ENCODE measurements at places on chromosomes 11 and 22.
A peak's percentile ranks its signal among the peaks of the same experiment; 100 is the strongest.

GRCh38 chr11:6321356-6321755 lies 1.1 kb upstream of the CAVIN3 start:
- no peak for DNase-seq

GRCh38 chr11:1041149-1041467 lies 4.6 kb upstream of the MUC6 start:
- no peak for DNase-seq

GRCh38 chr11:78372114-78372768 lies 45.4 kb downstream of the GAB2 start:
- DNase-seq, result peak; percentile 36

DNA sequence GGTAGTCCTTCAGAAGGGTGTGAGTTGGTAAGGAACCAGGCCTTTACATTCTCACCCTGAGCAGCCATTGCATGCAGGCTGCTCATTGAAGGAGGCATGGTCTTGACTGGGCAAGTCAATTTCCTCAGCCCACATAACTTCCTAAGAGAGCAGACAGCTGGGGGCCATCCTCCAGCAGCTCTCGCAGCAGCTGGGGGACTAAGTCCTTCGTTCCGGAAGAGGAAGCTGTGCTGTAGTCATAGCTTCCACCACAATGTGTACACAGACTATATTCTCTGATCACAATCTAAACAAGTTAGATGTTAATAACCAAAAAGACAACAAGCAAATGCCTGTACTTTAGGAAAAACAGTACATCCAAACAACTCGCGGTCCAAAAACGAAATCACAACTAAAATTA lies 30.1 kb upstream of the MPPED1 start:
- no peak for DNase-seq

- DNase-seq, result no peak
Observed at GRCh38 chr11:76166314-76166713, 40.0 kb downstream of the WNT11 start.

DNA sequence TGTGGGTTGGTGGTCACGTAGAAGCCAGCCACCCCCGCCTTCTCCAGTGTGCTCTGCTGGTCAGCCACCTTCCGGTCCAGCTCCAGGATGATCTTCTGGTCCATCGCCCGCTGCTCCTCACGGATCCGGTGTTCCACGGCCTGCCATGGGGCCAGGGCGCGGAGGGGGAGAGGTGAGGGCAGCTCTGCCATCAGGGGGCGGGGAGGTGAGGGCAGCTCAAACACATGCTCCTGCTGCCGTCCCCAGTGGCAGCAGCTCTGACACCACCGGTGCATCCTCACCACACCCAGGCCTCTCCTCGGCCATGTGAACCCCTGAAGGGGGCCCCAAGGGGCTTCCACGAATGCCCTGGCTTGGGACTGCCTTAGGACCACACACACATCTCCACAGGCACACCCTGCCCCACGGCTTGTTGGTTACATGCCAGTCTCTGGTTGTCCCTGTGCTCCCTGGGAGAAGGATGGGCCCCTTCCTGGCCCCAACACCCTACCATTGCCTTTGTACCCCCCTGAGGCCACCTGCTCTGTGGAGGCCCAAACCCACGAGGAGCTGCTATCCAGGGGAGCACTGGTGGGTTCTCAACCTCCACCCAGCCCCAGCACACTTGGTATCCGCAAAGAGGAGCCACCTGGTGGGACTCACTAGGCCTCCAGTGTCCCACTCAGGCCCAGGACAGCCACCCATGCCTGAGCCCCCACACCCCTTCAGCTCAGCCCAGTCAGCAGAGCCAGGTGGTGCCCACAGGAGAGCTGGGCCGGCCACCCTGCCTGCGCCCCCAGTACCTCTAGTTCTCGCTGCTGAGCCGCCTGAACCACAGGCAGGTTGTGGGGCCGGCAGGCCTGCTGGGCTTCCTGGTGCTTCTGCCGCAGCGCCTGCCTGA lies 4.3 kb downstream of the DGCR6L start:
- no peak for DNase-seq

DNA sequence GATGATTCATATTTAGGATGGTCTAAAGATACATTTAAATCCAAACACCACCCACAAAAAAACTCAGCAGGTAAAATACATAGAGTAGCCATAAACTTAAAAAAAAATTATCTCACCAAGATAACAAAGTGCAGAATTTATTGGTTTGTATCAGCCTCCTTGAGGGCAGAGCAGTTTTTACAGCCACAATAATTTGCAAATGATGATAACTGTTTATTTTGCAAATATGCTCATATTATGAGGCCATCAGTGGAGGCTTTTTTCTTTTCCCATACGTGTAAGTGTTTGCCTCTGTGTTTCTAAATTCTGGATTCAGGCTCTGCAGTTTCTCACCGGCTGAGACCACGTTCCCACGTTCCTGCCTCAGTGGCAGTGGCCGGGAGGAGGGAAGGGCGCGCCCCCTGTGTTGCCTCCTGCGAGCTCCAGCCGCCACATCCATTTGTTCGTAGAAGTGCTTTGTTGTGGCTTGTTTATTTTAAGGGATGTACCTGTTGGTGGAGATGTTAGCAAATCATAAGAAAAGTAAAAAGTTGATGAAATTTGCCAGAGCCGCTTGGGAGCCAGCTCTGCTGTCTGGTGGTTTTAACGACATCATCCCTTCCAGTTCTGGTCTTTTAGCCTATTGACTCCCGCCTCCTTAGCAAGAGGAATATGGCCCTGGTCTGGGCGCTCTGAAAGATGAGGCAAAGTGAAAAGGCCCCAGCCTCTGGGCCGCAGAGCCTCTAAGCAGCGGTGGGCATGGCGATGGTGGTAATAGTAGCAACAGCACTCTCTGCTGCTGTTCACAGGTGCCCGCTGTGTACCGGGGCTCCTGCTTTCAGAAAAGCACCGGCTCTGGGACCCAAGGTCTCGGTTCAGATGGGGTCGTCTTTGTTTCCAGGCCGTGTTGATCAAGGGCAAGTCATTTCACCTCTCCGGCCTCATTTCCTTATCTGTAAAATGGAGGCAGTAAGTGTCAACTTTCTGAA lies 66.7 kb upstream of the PPARA start:
- DNase-seq, result peak; percentile 27

DNA sequence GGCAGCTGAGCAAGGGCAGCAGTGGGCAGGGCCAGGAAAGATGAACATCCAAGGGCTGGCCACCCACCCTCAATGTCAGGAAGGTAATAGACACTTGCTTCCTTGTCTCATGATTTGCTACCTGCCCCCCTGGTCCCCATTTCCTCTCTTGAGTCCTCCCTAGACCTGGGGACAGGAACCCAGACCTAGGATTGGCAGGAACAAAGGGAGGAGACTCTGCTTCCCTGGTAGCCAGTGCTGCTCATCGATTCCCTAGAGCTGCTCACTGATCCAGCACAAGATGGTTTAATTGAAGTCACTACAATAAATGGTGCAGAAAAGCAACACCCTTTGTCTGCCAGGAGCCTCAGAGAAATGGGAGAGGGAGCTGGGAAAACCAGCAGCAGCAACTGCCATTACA lies 67.8 kb upstream of the CHST1 start:
- DNase-seq, result no peak

DNA sequence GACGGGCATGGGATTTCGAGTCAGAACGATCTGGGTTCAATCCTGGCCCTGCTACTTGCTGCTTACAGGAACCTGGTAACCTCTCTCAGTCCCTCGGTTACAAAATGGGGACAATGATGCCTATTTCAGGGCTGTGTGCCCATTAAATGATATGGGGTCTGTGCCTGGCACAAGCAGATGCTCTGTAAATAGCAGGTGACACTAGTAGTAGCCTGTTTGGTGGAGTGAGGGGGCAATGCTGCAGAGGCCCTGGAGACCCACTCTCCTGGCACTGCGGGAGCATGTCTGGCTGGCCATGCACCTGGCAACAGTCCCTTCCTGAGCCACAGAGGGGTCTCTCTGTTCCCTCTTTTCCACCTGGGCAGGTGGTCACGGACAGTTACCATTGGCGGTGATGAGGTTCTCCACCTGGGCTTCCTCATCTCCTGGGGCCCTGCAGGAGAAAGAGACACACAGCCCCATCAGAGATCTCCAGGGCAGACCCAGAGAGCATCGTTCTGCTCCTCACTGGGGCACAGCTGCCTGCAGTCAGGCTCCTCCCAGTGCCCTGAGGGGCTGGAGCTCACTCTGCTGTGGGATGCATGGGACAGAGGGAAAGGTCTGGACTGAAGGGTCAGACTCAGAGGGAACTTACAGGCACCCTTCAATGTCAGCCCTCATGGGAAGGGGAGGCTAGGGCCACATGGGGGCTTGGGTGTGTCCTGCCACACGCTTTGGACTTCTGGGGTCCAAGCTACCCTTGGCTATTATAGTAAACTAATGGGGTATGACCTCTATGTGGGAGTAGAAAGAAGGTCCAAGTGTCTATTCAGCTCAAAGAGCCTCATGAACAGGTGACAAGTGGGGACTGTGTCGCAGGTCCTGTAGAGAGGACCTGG lies 15.6 kb upstream of the FXYD2 start:
- no peak for DNase-seq

GRCh38 chr11:107025673-107026072 lies 7.4 kb upstream of the GUCY1A2 start:
- no peak for DNase-seq

- no peak for DNase-seq
Observed at GRCh38 chr11:85762226-85762625, 48.7 kb downstream of the SYTL2 start.

DNA sequence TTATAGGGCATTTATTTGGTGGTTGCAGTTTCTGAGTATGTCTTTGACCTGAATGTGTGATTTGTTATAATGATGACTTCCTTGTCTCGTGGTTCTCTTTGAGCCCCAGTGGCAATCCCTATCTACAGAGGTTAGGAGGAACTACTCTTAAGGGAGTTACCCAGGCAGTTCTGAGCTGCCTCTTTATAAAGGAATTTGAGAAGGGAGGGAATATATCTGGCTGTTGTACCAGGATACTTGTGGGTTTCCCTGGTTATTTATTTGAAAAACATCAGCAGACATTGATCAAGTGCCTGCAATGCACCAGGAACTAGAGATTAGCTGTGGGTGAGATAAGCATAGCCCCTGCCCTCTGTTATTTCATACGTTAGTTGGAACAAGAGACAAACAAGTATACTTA lies 243.5 kb upstream of the ARHGAP20 start:
- no peak for DNase-seq

GRCh38 chr11:67435727-67436458 lies 1.6 kb downstream of the PTPRCAP start:
- no peak for DNase-seq

DNA sequence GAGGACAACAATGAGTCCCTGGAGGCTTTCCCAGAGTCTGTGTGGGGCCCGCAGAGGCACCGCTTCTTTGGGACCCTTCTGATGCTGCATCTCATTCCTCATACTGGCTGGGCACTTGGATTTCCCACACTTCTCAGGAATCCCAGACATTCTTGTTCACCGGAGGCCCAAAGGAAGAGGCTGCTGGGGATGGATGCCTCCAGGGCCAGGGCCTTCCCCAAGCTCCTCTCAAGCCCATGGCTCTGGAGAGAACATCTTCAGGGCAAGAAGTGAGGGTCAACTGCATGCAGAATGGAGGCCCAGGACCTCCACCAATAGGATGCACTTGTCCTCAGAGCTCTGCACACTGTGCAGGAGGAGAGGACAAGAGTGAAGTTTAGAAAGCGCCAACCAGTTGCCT lies 34.6 kb downstream of the DKK3 start:
- DNase-seq, result no peak

- no peak for DNase-seq
Observed at GRCh38 chr11:73152086-73152853, 10.2 kb upstream of the FCHSD2 start.
